ENCODE measurements at places on chromosomes 6 and 20.

DNA sequence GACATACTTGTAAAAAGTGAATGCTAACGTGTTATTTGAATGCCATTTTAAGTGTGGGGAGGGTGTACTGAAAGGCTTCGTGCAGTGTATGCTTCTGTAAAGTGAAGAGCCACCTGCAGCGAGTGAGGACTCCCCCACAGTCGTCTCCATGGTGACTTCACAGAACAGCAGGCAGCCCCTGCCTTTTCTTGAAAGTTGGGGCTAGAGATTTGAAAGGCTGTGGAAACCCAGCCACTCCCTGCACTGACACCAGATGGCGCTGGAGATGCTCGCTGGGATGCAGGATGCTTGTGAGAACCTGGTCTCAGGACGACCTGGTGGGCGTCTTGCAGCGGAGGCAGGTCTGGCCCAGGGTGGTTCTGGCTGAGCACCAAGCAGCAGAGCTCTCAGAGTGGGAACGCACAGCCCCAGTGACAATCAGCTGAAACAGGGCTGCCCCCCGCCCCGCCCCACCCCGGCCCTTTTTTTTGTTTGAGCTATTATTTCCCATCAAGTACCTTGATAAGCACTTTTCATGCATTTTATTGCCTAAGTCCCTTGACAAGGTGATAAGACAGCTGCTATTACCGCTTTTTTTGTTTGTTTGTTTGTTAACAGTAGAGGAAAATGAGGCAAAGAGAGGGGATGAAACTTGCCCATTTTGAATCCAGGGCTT lies 150.3 kb downstream of the SYCP2 start:
- no peak for DNase-seq

DNA sequence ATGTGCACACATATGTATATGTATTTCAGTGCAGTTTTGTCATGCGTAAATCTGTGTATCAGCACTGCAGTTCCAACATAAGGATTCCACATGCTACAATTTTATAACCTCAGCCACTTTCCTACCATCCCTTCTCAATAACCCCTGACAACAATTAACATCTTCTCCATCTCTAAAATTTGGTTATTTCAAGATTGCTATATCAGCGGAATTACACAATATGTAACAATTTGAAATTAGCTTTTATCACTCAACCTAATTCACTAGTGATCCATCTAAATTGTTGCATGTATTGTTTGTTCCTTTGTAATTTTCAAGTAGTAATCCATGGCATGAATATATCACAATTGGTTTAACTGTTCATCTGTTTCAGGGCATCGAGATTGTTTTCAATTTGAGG lies 511.3 kb downstream of the HAO1 start:
- DNase-seq, result no peak

GRCh38 chr6:3287976-3288707 lies 29.4 kb downstream of the PSMG4 start:
- DNase-seq, result no peak

DNA sequence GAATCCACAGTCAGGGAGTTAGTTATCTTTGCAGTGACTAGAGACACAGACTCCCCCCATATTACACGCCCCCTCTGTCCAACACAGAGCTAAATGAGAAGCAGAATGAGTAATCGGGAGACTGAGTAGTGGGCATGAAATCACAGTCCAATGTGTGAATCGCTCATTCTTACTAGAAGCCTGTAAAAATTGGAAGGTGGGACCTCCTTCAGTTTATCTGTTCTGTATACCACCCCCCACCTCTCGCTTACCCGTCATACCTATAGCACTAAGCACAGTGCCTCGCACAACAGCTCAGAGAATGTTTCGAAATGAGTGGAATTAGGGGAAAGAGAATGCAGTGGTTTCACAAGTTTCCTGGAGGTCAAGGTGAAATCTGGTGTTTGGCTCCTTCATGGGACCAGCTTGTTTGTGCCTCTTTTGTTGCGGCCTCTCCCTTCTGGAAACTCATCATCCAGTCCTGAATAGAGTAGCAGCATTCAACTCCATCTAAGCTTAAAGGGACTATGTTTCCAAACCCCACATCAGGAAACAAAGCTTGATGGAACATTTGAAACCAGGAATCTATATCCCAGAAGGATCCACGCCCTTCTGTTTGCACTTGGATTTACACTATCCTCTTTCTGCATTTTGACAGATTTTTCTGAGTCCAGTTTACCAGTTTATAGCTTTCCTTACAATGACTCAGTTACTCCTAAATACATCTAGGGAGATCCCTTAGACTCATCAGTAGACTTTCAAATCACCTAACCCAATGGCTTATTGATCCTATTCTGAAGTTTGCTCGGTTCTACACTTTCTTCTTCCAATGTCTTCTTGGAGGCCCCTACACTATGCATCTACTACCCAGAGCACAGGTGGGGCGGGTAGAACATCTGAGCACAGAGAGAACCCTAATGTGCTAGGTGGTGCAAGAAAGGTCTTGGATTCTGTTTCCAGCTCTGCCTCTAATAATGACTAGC lies 59.2 kb upstream of the PIM1 start:
- DNase-seq, result no peak

GRCh38 chr6:157203764-157204163 lies 119.6 kb downstream of the TMEM242 start:
- DNase-seq, result no peak

DNA sequence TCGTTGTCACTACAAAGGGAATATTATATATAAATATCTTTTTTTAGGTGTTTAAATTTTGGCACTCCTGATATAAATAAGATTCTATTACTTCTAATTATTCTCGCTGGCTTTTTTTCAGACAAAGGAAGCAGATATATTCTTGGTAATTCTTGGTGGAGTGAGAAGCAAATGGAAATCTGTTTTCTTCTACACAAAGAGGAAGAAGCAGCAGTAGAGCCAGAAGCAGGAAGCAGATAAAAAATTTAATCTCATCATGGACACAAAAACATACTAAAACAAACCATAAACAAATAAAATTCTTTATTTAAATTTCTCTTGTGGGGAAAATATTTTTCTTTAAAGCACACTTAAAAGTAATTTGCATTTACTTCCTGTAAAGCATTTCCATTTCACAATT lies 3.7 kb upstream of the KIAA0319 start:
- DNase-seq, result no peak

- DNase-seq, result no peak
Observed at GRCh38 chr20:10735195-10735949, 61.6 kb upstream of the JAG1 start.

DNA sequence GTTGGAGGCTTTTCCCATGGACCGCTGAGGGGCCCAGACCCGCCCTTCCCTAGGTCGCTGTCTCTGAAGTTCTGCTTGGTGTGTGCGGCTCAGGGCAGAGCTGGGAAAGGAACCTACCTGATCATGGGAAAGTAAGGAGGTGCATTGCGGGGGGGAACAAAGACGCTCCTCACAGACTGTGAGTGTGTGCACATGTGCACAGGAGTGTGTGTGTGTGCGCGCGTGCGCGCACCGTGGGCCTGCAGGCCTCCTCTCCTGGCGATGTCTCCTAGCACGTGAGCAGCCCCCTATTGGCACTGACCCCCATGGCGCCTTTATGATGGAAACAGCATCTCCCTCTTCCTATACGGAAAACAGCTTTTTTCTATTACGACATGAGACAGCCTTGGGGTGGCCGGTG lies 224.1 kb downstream of the TAF4 start:
- DNase-seq, result no peak

DNA sequence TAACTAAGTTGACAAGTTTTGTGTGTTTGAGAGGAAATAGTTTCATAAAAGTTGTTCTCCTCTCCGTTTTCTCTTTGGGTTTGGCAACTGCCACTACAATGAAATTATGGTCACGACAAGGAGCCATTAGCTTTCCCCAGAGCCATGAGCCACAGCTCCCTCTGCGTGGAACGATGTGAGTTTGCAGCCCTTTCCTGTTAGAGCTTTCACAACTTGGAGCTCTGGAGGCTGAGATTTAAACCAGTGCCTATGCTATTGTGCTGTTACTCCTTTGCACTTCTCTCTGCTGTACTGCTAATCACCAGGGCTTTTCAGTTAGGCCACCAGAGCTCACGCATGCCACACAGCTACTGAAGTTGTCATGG lies 29.3 kb upstream of the TXNDC5 start:
- no peak for DNase-seq

DNA sequence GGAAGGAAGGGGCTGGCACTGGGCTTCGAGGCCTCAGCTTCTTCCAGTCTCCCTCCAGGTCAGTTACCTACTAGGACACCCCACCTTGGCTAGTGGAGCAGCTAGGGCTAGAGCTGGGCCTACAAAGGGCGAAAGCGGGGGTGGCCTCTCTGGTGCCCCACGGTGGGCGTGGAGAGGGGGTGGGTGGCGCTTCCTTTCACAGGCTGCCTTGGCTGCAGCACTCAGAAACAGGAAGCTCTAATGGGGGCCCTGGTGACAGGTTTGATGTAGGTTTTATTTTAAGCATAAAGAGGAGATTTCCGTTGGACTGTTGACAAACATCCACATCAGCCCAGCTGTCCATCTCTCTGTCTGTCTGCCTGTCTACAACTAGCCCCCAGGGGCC lies 13.4 kb downstream of the FAM110A start:
- DNase-seq, result peak; percentile 33

- DNase-seq, result no peak
Observed at GRCh38 chr6:42434237-42434636, 17.5 kb downstream of the TRERF1 start.

DNA sequence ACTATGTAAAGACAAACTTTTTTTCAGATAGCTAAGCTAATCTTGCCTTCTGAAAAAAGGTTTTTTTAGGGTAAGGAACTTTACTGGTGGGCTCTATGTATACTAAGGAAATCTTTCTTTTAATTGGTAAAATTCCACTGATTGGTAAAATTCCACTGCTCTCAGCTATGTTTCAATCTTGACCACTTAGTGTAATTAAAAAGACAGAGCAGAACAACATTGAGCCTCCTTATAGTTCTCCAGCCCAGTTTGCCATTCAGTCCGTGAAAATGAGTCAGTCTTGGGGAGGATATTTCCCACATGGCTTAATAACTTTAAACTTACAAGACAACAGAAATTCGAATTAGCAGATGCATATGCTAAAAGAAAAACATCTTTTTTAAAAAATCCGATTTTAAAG lies 92.7 kb downstream of the EYA4 start:
- no peak for DNase-seq

GRCh38 chr20:63740627-63741353 lies 1.2 kb downstream of the SLC2A4RG start:
- DNase-seq, result peak; percentile 16

- DNase-seq, result no peak
Observed at GRCh38 chr6:14016935-14017625, 92.3 kb downstream of the RNF182 start.

DNA sequence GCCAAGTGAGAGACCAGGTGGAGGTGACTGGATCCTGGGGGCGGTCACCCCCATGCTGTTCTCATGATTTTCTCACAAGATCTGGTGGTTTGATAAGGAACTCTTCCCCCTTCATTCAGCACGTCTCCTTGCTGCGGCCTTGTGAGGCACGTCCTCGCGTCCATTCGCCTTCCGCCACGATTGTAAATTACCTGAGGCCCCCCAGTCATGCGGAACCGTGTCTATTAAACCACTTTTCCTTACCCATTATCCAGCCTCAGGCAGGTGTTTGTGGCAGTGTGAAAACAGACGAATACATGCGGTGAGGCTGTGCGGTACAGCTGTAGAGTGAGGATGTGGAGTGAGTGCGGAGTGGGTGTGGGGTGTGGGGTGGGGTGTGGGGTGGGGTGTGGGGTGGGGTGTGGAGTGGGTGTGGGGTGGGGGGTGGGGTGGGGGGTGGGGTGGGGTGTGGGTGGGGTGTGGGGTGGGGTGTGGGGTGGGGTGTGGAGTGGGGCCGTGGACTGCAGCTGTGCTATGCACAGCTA lies 12.1 kb upstream of the NTSR1 start:
- no peak for DNase-seq

DNA sequence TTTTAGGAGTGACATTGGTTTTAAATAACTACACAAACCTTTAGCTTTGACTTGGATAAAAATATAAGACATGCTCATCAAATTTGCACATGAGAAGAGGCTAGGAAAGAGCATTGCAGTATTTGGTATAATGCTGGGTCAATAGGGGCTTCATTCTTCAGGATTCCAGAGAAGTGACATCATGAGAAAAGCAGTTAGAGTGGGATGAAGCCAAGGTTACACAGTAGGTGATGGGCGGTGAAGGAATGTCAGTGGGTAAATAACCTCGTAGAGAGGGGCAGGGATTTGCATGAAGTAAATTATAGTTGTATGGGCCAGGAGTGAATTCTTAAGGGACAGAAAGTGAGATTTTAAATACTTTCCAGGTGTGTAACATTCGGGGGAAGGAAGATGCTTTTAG lies 216.2 kb downstream of the RFPL4B start:
- DNase-seq, result no peak

DNA sequence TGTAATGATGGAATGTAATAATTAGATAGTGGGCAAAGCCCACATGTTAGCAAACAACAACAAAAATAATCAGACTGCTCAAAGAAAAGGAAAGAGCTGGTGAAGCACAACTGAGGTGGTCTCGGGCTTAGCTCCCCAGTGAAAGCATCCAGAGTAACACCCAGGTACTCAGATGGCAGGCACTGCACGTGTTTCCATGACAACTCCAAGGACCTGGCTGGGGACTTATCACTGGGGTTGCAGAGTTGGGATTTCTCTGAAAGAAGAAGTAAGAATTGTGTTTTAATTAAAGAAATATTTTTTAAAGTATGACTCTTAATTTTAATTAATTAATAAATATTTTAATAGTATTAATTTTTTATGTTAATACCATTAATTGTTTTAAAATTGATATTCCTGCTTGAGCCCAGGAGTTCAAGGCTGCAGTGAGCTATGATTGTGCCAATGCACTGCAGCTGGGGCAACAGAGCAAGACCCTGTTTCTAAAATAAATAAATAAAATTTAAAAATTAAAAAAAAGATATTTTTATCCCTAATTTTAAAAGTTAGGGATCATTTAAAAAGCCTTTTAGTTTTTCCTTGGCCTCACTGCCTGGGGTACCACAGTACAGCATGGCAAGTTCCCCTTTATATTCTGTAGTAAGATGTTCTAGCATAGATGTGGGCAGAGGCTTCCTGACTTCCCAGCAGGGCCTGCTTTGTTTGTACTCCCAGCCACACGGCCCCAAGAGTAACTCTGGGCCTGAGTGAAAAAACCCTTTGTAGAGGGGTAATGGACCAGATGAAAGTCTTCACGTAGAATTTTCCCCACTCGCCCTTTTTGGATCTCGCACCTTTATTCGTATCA lies 42.2 kb upstream of the UST start:
- DNase-seq, result no peak

DNA sequence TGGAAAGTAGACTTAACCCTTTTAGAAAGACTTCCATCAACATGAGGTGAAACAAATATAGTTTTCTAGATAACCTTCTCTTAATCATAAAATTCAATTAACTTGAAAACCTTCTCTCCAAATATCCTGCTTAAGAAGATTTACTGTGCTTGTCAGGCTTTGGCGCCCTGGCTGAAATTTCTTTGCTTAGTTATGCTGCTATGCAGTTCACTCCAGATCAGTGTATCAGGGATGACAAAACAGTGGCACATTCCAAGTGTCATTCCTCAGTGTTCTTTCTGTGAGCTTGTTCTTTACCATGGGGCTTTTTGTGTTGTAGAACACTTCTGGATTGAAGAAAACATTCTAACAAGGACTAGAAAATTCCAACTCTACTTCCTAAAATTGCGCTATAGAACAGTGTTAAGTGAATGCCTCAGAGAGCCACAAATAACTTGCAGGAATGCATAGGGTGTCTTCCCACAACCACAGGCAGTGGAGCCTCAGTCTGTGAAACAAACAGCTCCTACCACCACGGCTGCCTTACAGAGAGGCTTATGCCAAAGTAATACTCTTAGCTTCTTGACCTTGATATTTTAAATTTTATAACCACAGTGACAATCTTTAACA lies 443.6 kb downstream of the CDC5L start:
- no peak for DNase-seq

GRCh38 chr6:1608222-1609040 lies 1.3 kb upstream of the FOXC1 start:
- no peak for DNase-seq

GRCh38 chr6:73639040-73639439 lies 14.8 kb downstream of the SLC17A5 start:
- no peak for DNase-seq
